ENCODE measurements at places on chromosomes 4 and X.

GRCh38 chr4:110998320-110998719 lies 375.4 kb upstream of the PITX2 start:
- DNase-seq: no peak

DNA sequence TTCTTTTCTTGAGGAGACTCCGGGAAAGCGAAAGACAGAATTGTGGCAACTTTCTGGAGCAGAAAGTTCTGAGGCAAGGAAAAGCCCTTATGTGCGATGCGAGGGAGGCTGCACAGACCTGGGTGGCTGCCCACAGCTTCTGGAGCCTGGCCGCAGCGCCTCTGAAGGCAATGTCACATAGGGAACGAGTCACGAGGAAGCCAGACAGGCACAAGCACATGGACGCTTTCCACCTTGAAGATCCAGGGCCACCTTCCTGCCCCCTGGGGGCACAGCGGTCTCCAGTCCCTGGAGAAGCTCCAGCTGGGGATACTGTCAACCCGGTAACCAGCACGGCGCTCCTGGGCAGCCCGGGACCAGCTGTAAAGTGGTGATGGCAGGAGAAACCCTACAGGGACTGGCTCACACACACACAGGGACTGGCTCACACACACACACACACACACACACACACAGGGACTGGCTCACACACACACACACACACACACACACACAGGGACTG lies 69.8 kb downstream of the MTNR1A start:
- DNase-seq: no peak

GRCh38 chr4:85556283-85556682 lies 81.3 kb downstream of the ARHGAP24 start:
- DNase-seq: no peak

GRCh38 chrX:44971674-44972073 lies 98.7 kb downstream of the KDM6A start:
- DNase-seq: no peak
